ENCODE measurements at places on chromosomes 4 and X. TPM values are rescaled to one million over a fixed set of nuclear protein-coding genes. Genes with fewer than 3 reads are reported as not detected.

Gene FAM114A1
- polyA plus RNA-seq, result 39.8 TPM

DNA sequence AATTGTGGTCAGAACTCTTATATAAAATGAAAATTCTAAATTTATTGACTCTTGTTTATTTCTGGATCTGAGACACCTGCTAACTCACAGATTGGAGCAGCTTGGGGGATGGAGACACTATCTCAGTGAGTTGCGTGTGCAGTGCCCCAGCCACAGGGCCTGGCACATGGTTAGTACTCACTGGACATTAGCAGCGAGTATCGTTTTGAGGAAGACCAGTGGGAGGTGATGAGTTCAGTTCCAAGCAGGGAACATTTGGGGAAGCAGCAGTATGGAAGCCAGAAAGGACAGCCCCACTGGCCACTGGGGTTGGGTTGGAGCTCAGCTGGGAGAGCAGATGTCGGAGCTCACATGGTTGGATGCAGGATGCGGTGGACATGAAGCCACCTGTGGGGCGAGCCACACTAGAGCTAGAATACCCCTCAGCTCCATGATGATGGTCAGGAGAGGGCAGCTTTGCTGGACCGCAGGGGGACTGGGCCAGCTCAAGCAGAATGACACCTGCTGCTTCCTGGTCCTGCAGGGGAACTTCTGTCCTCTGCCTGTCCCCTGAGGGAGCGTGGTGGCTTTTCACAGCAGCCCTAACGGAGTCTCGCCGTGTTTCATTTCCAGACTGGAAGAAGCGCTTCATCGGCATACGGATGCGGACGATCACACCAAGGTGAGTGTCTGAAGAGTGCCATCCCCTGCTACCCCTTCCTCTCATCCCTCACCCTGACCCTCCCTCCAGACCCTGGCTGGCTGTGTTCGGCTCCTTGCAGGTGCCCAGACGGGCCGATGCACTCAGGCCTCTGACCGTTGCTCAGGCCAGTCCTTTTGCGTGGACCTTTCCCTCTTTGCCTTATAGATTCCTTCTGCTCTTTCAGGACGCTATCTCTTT, 32.5 kb downstream of the HTRA3 start:
- H3K27me3 ChIP-seq, result no peaks in the 10 kb centered on the region
- H3K36me3 ChIP-seq, result no peaks in the 10 kb centered on the region
- H3K27ac ChIP-seq, result no peak overlapping the region
- no peak for DNase-seq

DNA sequence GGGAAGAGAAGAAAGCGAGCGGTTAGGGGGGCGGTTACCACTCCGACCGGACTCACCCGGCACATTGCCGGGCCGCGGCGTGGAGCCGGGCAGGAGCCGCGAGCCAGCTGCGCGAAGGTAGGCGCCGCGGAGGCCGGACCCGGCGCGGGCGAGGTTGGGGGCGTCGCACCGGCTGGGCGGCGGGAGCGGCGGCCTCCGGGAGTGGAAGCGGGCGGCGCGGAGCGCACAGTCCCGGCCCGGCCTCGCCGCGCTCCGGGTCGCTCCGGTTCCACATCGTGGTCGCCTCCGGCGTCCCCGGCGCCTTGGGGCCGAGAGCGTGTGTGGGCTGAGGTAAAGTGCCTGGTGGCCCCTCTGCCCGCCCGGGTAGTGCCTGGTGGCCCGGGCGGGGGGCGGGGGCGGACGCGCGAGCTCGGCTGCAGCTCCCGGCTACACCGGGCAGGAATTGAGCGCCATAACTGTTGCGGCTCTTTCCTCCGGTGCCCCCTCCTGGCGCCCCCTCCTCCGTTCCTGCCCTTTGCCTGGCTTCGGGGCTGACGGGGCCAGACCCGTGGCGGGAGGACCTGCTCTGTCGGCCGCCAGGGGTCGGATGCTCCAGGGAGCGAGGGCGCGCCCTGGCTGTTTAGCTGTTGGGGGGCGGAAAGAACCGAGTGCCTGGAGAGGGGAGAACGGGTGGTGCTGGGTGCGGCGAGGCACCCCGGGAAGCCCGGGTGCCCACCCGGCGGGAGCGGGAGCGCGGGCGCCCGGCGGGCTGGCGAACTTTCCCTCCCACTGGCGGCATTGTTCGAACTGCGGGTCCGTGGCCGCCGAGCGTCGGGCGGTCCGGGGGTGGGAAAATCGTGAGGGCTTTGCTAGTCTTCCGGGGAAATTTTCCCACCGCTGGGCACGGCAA, 626 bp downstream of the JADE3 start:
- no peaks in the 10 kb centered on the region for H3K36me3 ChIP-seq
- no peak overlapping the region for H3K27ac ChIP-seq
- no peaks in the 10 kb centered on the region for H3K4me1 ChIP-seq

Gene MCF2
- polyA plus RNA-seq, result 0.75 TPM

Gene ZAR1
- polyA plus RNA-seq, result not detected

DNA sequence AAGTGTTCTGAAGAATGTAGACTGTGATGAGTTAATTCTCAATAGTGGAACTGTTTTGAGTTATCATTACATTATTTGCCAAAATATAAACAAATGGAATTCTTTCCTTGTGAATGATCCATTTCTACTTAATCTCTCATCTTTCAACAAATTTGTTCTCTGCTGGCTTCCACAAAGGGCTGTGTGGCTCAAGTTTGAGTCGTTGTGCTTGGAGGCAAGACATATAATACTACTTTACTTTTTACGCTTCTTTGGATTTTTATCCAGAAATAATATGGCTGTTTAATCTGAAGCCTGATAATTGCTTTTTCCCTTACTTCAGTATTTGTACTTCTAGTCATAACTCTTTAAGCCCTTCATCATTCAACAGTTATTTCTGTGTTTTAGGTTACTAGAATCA, 169.5 kb downstream of the ARHGAP10 start:
- DNase-seq, result no peak
- no peaks in the 10 kb centered on the region for H3K4me1 ChIP-seq
- H3K27ac ChIP-seq, result no peak overlapping the region
- H3K4me3 ChIP-seq, result no peak overlapping the region
- H3K36me3 ChIP-seq, result no peaks in the 10 kb centered on the region

Gene ZNF630
- polyA plus RNA-seq, result 0.78 TPM

DNA sequence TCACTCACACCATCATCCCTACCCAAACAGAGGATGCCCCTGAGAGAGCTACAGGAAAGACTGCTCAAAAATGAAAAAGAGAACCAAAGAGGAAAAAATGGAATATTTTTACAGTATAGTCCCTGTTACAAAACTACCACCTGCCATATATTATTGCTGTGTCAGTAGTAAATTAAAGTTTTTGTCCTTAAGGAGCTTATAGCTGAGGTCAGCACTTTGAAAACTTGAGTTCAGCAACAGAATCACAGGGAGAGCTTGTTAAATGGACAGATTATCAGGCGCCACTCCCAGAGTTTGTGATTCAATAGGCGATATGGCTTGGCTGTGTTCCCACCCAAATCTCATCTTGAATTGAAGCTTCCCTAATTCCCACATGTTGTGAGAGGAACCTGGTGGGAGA, 71.9 kb upstream of the FAM9A start:
- H3K4me3 ChIP-seq, result no peak overlapping the region
- no peaks in the 10 kb centered on the region for H3K36me3 ChIP-seq

Measured in keratinocyte (primary cell).